Stomach (tissue), 19 donors: ENCODE measurements at places on chromosomes 16 and 17. TPM values are rescaled to one million over a fixed set of nuclear protein-coding genes. Genes with fewer than 3 reads are reported as not detected.

DNA sequence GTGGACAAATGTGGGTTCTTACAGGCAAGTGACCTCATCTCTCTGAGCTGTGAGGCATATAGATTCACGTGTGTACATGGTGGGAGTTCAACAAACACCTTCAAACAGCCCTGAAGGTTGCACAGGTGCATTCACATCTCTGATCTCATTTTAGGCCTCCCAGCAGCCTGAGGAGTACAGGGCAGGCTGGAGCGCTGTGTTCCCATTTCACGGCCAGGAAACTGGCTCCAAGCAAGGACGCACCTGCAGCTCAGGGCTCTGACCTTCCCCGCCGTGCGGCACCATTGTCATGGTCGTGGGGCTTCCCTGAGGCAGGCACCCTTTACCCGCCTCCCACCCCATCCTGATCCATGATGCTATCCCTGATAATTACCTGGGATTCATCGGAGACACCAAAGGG, 4.8 kb upstream of the CD300A start:
- DNase-seq: no peak

DNA sequence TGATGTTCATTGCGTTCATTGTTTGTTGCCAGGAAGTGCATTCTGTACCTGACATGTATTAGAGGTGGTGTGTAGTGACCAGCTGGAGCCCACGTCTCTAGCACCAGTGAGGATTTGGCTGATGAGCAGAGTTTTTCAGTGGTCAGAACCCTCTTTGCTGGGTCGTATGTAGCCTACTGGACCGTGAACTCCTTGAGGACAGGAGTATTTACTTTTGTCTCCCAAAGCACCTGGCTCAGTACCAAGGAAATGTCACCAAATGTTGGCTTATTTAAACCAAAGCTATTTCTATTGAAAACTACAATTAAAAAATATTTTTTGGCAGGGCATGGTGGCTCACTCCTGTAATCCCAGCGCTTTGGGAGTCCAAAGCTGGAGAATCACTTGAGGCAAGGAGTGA, 262.7 kb downstream of the SNX29 start:
- no peak for DNase-seq

- peak; percentile 43 for DNase-seq
Measured at GRCh38 chr17:41523787-41524186, 4.3 kb downstream of the KRT19 start.

- DNase-seq: no peak
Measured at GRCh38 chr16:65521633-65522328, 399.9 kb upstream of the CDH11 start.

Gene CD19
- total RNA-seq: 0.29 TPM

GRCh38 chr16:81324808-81325207, 10.0 kb downstream of the GAN start:
- DNase-seq: no peak

DNA sequence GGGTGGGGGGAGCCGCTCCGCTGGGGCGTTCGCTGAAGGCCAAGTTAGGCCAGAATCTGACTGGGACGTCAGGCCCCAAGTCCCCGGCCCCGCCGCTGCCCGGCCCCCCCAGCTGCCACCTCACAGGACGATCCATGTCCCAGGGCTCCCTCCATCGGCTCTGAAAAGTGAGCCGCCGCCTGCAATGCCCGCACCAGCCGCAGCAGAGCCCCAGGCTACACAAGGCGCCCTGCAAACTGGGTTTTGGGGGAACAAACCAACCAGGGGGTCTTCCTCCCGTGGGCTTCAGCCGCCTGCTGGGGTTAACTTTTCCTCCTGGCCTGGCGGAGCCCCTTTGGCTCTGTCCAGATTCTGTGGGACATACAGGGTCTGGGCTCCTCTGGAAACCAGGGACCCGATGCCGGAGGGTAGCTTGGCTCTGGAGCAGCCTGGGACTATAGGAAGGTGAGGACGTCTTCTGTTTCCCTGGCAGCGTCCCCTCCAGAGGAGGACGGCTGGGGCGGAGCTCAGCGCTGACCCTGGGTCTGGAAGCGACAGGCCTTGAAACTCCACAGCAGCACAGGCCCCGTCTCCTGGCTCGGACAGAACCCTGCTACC, 835 bp downstream of the NME4 start:
- DNase-seq: peak; percentile 82

DNA sequence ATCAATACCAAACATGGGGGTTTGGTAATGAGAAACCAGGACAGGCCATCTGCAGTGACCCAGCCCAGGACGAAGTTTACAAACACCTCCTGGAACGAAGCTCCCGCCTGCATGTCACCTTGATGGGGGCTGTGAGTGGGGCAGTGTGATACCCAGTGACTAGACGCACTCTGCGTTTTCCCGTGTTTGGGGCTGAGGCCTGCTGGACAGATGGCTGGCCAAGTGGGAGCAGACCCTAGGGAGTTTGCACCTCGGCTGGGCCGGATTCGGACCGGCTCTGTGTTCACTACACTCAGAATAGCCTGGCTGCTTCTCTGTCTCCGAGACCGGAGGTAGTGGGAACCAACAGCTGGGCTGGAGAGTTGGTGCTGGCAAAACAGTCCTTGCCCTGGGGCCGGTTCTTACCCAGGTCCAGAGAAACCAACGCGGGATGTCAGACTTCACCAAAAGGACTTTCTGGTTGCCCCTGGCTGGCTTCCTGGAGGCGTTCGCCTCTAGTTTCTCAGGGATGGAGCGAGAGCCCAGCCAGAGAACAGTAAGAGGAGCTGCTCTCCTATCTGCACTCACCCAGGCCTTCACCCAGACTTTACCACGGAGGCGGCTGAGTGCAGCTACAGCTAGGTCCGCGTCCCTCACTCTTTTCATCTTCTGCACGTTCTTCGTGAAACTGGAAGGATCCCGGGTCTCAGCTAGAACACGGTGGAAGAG, 20.4 kb downstream of the CARHSP1 start:
- no peak for DNase-seq

DNA sequence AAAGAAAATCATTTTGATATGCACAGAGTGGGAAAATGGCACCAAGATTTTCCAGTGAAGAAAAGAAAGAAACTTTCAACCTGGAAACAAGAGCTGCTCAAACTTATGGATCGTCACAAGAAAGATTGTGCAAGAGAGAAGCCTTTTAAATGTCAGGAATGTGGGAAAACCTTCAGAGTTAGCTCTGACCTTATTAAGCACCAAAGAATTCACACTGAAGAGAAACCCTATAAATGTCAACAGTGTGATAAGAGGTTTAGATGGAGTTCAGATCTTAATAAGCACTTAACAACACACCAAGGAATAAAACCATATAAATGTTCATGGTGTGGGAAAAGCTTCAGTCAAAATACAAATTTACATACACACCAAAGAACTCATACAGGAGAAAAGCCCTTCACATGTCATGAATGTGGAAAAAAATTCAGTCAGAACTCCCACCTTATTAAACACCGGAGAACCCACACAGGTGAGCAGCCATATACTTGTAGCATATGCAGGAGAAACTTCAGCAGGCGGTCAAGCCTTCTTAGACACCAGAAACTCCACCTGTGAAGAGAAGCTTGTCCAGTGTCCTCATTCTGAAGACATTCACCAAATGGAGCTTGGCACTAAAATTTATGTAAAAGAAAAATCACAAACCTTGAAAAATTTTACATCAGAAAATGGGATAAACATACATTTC, 12.2 kb downstream of the ZNF75A start:
- DNase-seq: no peak

DNA sequence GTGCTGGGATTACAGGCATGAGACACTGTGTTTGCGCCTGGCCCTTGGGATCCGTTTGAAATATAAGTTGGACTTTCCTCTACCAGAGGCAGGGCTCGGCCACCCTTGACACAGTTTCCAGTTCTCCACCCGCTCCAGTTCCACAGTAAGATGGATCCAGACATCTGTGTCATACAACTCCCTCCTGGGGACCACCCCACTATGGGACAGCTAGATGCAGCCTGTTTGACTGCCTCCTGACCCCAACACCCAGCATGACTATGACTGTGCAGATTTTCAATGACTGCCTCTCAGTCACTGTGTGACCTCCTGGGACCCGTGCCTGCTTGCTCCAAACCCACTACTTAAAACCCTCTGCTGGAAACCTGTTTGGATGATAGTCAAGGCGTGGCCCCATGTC, 166.7 kb downstream of the IRF8 start:
- DNase-seq: no peak

GRCh38 chr16:5505091-5505887, 407.7 kb upstream of the EEF2KMT start:
- no peak for DNase-seq

DNA sequence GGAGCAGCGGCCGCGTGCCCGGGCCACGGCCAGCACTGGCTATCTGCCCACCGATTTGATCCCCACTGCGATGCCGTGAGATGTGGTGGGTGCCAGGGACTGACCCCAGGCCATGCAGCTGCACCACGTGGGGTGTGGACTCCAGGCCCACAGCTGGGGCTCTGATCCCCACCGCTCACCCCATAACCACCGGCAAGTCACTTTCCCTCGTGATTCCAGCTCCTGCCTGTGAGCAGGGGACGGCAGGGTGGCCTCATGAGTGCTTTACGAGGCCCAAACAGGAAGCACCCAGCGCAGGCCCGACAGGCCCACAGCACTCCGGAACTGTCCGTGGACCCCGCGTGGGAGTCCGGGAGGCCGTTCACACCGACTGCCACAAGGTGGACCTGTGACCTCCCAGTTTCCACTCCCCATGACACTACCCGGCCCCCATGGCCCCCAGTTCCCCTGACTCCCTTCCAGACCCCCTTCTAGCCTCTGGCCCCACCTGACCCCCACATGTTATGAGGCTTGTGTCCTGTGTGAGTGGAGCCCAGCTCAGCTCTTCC, 616 bp downstream of the PTX4 start:
- no peak for DNase-seq

DNA sequence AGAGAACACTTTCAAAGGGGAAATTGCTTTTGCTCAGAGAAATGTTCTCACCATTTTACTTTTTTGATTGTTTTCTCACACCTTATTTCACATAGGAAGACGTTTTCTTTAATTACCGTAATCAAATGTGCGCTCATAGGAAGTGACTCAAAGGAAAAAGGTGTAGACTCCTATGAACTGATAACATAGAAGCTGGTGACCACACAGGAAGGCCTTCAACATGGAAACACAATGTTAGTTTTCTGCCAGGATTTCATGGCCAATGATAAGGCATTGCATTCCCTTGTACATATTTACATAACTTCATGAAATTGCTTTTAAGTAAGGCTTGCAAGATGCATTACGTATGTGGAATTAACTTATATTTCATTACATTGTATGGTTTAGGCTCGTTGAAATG, 40.9 kb upstream of the KCNJ16 start:
- no peak for DNase-seq

DNA sequence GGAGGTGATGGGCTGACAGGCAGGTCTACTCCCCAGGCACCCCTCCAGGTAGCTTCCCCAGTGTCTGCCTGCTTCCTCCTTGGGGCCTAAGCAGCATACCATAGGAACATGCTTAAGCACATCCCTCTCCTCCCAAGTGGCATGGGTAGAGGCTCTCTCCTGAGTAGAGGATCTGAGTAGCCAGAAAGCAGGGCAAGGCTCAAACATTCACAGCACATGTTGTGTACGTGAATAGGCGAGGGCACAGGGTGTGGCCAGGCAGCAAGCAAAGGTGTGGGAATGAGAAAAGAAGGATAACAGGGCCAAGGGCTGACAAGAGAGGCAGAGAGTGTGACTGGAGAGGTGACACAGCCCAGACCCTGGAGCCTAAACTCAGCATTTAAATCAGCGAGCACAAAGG, 29.7 kb upstream of the GFOD2 start:
- no peak for DNase-seq

- peak; percentile 77 for DNase-seq
Measured at GRCh38 chr17:50289991-50290702, 15.9 kb downstream of the TMEM92 start.

DNA sequence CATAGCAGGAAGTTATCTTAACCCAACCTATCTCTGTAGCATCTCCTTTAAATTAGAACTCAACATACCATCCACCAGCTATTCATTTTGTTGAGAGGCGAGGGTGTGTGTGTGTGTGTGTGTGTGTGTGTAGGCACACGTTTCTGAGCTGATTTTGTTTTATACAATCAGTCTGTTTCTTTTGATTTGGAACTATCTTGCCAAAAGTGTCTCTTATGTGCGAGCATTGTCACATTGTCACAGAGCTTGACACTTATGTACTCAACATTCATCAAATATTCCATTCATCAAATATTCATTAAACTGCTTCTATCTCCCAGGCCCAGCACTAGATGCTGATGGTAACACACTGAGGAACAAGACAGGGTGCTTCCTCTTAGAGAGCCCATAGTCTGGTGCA, 180.4 kb downstream of the HAPSTR1 start:
- no peak for DNase-seq

- no peak for DNase-seq
Measured at GRCh38 chr17:77496401-77496801, 355.6 kb downstream of the SEC14L1 start.

DNA sequence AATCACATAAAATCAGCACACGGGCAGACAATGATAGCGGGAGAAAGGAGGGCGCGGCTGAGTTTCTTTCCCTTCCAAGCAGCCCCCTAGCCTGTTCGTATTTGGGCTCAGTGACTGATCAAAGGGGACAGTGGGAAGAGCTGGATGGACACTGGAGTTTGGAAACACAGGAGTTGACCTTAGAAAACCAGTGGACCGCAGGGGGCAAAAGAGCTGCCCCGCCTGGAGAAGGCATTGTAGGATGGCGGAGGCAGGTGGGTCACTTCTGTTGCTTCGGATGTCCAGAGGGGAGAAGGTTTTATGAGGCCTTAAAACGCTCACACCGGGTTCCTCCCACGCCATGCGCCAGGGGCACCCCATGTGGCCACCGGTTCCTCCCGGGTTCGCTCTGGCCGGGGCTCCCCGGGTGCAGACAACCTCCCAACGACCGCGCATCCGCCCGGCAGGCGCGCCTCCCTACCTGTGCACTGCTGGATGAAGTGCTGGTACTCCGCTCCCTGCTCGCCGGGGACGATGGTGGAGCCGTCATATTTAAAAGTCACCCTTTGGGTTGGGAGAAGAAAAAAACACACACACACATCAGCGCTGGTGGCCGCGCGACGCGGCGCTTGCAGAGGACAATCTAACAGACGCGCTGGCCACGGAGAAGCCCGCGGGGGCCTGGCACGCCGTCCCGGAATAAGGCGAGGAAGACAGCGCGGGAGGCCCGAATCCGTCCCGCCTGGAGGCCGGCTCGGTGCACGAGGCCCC, 662 bp downstream of the COTL1 start:
- DNase-seq: peak; percentile 45

Gene CLEC3A
- 0.87 TPM for total RNA-seq
